NCI-H1092 treated with DMSO at 0.1 percent for 48 hours (cell line): ENCODE measurements at places on chromosomes 16 and 17.

GRCh38 chr16:83704656-83705055, 103.1 kb upstream of the HSBP1 start:
- DNase-seq = no peak

DNA sequence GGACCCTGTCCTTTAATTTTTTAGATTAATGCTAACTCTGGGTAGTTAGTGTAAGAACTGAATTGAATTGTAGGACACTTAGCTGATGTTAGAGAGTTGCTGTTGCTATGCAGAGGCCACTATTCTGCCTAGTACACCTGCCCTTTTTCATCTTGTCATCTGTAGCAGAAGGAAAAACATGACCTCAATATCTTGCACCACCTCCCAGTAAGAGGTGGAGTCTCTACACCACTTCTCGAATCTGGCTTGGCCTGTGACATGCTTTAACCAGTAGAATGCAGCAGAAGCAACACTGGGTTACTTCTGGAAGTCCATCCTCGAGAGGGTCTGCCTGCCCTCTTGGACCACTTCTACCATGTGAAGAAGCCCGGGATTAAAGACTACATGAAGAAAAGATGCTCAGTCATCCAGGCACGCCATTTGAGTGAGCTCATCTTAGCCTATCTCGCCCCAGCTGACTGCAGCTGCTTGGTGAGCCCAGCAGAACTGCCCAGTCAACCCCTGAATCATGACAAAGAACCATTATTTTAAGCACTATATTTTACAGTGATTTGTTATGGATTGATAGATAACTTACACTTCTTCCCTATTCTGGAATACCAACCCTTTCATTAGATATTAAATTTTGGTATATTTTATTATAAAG, 153.5 kb downstream of the MYO1D start:
- DNase-seq = no peak

GRCh38 chr16:25018972-25019617, 3.9 kb upstream of the ARHGAP17 start:
- DNase-seq = no peak

DNA sequence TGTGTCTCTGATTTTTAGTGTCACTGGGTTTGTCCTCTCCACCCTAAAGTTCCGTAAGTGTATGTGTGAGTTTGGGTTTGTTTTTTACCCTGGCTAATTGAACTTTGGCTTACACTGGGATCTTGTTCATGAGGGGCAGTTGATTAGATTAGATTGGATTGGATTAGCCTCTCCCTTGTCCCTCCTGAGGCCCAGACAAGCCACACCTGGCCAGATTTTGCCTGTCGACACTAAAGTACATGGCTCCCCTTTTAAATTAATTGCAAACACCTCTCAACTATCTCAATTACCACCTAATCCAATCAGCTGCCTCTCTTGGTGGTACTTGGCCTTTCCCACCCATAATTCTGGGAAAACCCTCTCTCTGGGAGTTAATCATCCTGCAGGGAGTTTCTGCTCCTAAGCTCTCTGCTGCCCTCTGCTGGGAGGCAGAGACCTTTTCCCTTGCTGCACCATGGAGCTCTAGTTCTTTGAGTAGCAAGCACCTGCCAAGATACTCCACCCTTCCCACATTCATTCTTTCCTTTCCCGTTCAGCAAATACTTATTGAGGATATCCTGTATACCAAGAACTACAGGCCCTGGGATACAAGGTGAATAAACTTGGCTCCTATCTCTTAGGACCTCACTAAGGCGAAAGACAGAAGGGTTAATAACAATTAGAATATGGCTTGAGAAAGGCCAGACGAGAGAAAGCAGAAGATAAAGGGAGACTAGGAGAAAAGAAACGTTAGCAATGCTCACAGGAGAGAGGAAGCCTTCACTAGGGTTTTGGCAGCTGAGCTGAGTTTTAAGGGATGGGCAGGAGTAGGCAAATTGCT, 60.0 kb upstream of the MPHOSPH6 start:
- peak; percentile 69 for DNase-seq

- no peak for DNase-seq
Observed at GRCh38 chr17:72421128-72422092, 300.6 kb downstream of the SOX9 start.

DNA sequence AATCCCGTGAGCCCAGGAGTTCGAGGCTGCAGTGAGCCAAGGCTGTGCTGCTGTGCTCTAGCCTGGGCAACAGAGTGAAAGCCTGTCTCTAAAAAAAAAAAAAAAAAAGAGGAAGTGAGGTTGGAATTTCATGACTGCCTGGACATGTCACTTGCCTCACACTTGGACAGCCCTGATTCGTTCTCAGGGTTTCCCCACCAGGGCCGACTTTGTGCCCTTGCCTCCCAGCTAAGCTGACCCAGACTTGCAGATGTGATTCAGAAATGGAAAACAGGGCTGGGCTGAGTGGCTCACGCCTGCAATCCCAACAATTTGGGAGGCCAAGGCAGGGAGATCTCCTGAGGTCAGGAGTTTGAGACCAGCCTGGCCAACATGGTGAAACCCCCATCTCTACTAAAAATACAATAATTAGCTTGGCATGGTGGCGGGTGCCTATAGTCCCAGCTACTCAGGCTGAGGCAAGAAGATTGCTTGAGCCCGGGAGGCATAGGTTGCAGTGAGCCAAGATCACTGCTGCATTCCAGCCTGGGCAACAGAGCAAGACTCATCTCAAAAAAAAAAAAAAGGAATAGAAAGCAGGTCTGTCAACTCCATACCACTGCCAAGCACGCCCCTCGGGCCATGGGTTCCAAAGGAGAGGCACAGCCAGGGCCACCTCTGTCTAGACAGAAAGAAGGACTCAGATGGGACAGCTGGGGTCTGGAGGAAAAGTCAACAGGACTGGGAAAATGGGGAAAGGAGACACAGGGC, 46.9 kb downstream of the SOCS1 start:
- DNase-seq = no peak

GRCh38 chr16:10308305-10309193, 77.3 kb upstream of the ATF7IP2 start:
- DNase-seq = no peak

DNA sequence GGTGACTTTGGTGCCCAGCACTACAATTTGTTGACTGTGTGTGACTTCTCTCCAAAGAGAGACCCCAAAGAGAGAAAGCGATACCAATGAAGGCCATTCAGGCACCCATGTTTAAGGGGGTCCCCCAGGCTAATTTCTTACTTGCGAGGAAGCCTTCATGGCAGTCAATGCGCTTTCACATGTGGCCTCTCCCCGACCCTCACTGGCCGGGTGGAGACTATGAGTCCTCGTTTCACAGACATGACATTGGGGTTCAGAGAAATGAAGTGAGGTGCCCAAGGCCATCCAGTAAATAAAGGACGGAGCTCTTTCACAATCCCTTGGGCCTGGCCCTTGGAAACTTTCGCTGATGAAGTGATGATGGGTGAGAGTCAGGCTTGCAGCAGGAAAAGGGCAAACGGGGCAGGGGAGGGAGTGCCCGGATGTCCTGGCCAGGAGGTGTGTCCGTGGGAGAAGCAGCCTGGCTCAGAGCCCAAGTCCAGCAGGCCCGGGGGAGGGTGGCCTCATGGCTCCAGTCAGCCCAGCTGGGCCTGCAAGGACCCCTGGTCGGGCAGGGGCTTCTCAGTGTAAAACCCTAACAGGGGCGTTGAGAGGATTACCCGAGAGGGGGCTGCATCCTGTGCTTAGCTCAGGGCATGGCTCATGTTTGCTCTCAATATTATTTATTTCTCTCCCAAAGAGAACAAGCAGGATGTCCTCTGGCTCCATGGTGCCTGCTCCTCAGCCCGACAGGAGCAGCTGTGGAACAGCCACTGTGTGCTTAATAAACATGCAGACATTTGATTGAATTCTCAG, 14.7 kb downstream of the TBX2 start:
- DNase-seq = no peak
